Spleen (tissue), 13 donors: ENCODE measurements at places on chromosomes 1 and 21. TPM values are rescaled to one million over a fixed set of nuclear protein-coding genes. Genes with fewer than 3 reads are reported as not detected.

The S100A5 gene
- total RNA-seq, result 2.8 TPM

The DCDC2B gene
- total RNA-seq, result not detected

The NBPF15 gene
- total RNA-seq, result 33.6 TPM

The SLC16A4 gene
- total RNA-seq, result 5.4 TPM

The PIGR gene
- 1.5 TPM for total RNA-seq

GRCh38 chr21:46025113-46025770 is 43.7 kb downstream of the COL6A1 start:
- H3K4me1 ChIP-seq, result no peaks in the 10 kb centered on the region
- no peak overlapping the region for H3K27ac ChIP-seq
- no peak for DNase-seq
- H3K4me3 ChIP-seq, result no peak overlapping the region
- no peaks in the 10 kb centered on the region for H3K27me3 ChIP-seq
- no peaks in the 10 kb centered on the region for H3K36me3 ChIP-seq

DNA sequence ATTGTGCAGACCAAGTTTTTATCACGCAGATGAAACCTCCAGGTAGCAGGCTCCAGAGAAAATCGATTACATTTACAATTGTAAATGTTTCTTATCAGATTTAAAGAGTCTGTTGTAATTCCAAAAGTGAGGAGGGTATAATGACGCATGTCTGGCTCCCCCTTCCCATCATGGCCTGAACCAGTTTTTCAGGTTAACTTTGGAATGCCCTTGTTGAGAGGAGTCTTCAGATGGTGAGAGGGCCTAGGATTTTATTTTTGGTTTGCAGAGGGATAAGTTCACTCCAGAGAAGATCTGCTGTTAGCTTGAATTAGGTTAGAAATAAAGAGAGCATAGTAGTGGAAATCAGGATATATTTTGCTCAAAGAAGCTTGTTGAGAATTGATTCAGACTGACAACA is 1028.3 kb upstream of the B3GALT2 start:
- H3K36me3 ChIP-seq, result no peaks in the 10 kb centered on the region
- H3K27me3 ChIP-seq, result no peaks in the 10 kb centered on the region
- no peak overlapping the region for H3K27ac ChIP-seq
- H3K4me3 ChIP-seq, result no peak overlapping the region

DNA sequence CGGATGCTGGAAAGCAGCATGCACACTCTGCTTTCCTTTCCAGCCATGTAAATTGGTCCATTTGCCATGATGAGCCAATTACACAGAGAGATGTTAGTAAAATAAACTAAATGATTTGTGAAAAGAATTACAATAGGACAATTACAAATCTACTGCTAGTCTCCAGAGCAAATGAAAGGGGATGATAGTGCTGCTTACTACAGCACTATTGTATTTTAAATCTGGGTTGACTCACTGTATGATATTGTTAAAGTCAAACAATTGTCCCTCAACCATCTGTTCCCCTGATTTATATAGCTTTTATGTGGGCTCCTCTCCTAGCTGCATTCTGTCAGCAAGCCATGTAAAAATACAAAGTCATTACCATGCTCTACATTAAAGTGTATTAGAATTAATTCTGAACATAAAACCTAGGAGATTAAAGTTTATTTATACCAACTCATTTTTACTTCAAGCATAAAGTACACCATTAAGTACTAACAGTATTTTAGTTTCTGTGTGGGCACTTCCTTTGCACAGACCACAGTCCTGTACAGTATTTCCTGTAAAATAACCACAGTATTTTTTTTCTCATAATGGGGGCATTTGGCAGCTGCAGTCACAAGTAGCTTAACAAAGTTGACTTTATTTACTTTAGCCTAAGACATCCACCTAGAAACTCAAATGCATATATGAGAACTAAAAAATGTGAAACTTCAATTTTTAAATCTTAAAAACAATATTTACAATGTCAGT is 135.8 kb downstream of the VAV3 start:
- no peaks in the 10 kb centered on the region for H3K36me3 ChIP-seq
- no peaks in the 10 kb centered on the region for H3K27me3 ChIP-seq
- H3K4me3 ChIP-seq, result peak overlapping the region; percentile 21
- H3K27ac ChIP-seq, result peak overlapping the region; percentile 61
- no peak for DNase-seq

DNA sequence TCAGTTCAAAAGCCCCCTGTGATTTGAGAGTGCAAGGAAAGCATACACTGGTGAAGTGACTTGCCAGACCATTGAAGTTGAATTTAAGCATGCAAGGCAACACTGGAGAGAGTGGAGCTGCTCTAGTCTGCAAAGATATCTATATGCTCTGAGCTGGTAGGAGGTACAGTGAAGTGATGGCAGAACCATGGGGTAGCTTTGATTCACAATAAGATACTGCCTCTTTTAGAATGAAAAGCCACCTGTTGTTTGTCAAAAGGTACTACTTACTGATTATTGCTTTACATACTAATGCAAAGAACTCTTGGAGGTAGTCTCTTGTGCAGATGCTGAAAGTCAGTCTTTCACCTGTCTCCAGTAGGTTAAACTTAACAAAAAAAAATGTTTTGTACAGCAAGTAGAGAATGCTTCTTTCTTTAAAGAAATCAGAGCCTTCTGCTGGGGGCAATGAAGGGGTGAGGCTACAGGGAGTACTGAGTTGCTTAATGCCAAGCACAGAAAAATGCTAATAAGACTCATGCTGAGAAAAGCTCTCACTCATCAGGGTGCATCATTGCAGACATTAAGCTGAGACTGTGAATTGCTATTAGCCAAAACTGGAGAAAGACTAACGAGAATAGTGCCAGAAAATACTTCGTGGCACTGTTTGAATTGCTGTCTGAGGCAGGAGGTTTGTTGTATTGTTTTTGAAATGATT is 1150.5 kb upstream of the TMPRSS15 start:
- no peaks in the 10 kb centered on the region for H3K4me1 ChIP-seq
- H3K27ac ChIP-seq, result no peak overlapping the region
- no peaks in the 10 kb centered on the region for H3K36me3 ChIP-seq
- H3K27me3 ChIP-seq, result no peaks in the 10 kb centered on the region
- H3K4me3 ChIP-seq, result no peak overlapping the region
- DNase-seq, result no peak

DNA sequence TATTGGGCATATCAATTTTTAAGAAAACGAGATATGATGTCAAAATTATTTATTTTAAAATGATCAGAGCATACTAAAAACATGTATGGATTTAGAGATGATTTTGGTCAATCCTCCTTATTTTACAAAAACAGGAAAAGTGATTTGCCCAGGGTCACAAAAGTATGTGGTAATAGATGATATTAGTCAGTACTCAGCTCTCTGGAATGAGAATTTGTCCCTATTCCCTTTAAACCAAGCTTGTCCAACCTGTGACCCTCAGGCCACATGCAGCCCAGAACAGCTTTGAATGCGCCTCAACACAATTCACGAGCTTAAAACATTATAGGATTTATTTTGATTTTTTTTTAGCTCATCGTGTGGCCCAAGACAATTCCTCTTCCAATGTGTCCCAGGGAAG is 104.7 kb downstream of the AKT3 start:
- peaks cover 14% of the 10 kb centered on the region for H3K4me1 ChIP-seq
- H3K36me3 ChIP-seq, result no peaks in the 10 kb centered on the region
- H3K27ac ChIP-seq, result no peak overlapping the region
- no peak for DNase-seq

- no peaks in the 10 kb centered on the region for H3K36me3 ChIP-seq
- no peaks in the 10 kb centered on the region for H3K4me1 ChIP-seq
- H3K27me3 ChIP-seq, result peaks cover 11% of the 10 kb centered on the region
- H3K4me3 ChIP-seq, result no peak overlapping the region
Observed at GRCh38 chr1:242447689-242448088, 76.8 kb downstream of the PLD5 start.

DNA sequence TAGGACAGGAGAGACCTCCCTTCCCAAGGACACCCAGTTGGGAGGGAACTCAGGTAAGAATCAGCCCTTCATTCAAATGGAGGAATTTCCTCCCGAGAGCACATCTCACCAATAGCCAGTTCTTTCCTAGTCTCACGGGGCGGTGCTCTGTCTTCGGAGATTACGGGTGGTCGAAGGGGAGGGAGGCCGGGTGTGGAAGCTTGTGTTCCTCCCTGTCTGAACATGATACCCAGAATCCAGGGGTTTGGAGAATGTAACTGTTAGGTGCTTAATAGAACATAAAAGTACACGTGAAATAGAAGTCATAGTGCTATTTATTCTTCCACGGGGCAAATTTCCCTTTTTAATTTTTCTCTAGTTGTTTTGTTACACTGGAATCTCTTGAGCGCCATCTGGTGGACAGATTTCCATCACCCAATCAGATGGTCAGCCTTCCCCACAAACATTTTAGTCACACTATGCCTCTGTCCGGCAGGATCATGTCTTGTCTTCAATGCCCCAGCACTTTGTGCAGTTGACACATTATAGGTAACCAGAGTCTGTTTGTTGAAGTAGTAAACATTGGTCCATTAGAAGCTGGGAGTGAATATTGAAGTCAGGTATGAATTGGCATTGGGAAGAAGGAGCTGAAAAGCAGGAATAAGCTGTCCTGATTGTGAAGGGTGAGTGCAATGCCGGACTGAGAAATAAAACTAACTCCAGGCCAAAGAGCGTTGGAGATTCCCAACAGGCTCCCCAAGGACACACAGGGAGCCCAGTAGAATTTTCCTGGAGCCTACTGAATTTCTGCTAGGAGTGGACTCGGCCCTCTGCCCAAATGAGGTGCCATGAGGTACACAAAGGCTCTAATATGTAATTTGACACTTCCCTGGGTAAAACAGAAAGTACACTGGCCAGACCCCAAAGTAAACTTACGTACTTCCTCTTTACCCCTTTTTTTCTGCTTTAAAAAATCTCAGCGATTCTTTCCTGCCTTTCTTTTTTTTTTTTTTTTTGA is 27.6 kb upstream of the ZNF697 start:
- no peak for DNase-seq
- no peaks in the 10 kb centered on the region for H3K36me3 ChIP-seq
- H3K4me1 ChIP-seq, result peaks cover 9% of the 10 kb centered on the region
- H3K4me3 ChIP-seq, result peak overlapping the region; percentile 21
- H3K27ac ChIP-seq, result no peak overlapping the region

DNA sequence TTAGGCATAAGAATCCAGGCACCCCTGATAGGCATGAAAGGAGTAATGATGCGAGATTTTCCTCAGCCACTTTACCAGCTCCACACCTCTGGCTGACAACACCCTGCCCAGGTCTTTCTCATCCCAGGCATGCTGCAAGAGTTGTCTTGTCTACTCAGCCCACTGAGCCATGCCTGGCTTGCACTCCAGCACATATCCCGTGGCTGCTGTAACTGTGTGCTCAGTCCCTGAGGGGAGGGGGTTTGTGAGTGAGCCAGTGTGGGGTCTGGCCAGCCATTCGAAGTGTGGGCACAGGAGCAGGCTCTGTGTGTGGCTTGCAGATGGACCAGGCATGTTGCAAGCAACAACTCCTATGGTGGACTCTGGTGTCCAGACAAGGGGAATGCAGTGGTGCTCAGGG is 529.6 kb downstream of the ADGRL2 start:
- no peaks in the 10 kb centered on the region for H3K27me3 ChIP-seq
- no peak for DNase-seq

DNA sequence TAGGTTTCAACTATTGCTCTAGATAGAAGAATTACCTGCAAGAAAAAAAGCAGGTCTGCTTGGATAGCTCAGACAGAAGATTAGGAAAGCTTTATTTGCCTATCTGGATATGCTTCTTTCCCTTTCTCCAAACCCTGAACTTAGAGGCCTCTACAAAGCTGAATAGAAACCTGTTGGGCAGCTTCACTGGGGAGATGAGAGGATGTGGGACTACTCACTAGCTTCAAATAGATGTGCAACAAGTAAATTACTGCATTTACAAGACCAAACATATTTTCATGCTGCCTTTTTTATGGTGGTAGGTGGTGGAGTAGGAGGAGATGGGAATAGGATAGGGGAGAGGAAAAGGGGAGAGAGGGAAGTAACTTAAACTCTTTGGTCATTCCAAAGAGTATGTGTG is 6.4 kb downstream of the CLCA2 start:
- H3K27me3 ChIP-seq, result no peaks in the 10 kb centered on the region
- no peaks in the 10 kb centered on the region for H3K36me3 ChIP-seq
- peak overlapping the region; percentile 78 for H3K27ac ChIP-seq

- H3K4me3 ChIP-seq, result no peak overlapping the region
- no peaks in the 10 kb centered on the region for H3K27me3 ChIP-seq
- H3K4me1 ChIP-seq, result peaks cover 9% of the 10 kb centered on the region
Observed at GRCh38 chr1:192952646-192953045, 106.5 kb downstream of the UCHL5 start.

GRCh38 chr1:62904856-62905225 is 120.9 kb downstream of the ATG4C start:
- H3K27me3 ChIP-seq, result no peaks in the 10 kb centered on the region
- no peak overlapping the region for H3K4me3 ChIP-seq
- no peak overlapping the region for H3K27ac ChIP-seq
